ENCODE measurements at places on chromosomes 13 and 19.

DNA sequence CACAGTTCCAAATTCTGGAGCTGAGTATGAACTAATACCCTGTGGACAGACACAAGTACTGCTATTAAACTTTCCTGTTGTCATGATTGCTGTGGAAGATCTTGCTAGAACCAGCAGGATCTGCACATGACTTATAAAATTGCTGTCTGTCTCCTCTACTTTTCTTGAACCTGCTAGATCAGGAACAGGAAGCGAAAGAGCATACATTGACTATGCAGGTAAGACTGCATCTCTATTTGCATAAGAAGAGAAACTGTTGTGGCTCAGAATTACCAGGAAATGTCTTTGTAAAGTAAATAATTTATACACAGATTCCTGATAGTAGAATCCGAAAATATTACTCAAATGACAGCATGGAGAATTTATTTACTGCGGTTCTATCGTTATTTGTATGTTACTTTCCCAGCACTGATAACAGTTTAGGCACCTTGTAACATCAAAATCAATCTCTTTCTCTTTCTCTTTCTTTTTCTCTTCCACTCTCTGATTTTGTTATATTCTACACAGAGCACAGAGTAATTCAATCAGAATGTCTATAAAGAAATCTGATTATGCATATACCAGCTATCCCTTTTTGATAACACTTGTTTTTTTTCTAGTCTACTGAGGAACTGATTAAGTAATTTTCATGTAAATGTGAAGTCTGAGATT, 226.5 kb downstream of the MYO16 start:
- peak overlapping the region; percentile 24 for H3K27ac ChIP-seq
- H3K36me3 ChIP-seq, result no peaks in the 10 kb centered on the region
- H3K4me3 ChIP-seq, result no peak overlapping the region
- H3K4me1 ChIP-seq, result no peaks in the 10 kb centered on the region
- DNase-seq, result no peak
- no peaks in the 10 kb centered on the region for H3K27me3 ChIP-seq

GRCh38 chr19:30608471-30608870, 236.3 kb downstream of the ZNF536 start:
- H3K36me3 ChIP-seq, result no peaks in the 10 kb centered on the region
- no peaks in the 10 kb centered on the region for H3K4me1 ChIP-seq
- H3K27ac ChIP-seq, result no peak overlapping the region
- H3K27me3 ChIP-seq, result no peaks in the 10 kb centered on the region
- no peak for DNase-seq

DNA sequence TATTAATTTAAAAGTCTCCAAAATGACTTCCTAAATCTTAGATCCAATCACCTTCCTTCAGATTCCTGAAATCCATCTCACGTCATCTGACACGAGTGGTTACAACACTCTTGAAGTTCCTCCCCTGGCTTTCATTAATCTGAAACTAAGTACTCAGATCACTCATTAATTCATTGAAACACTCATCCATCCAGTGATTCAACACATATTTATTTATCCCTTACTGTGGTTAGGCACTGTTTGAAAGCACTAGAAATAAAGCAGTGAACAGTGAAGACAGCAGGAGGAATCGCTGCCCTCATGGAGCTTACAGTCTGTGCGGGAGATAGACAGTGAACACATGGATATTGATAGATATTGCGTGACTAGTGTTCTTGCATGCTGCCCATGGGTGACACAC, 472.4 kb downstream of the DCT start:
- DNase-seq, result no peak
- H3K27me3 ChIP-seq, result no peaks in the 10 kb centered on the region
- H3K27ac ChIP-seq, result no peak overlapping the region
- no peaks in the 10 kb centered on the region for H3K36me3 ChIP-seq
- H3K4me1 ChIP-seq, result no peaks in the 10 kb centered on the region
- H3K4me3 ChIP-seq, result no peak overlapping the region

- no peak overlapping the region for H3K27ac ChIP-seq
- H3K4me1 ChIP-seq, result no peaks in the 10 kb centered on the region
- H3K27me3 ChIP-seq, result no peaks in the 10 kb centered on the region
- DNase-seq, result no peak
- no peak overlapping the region for H3K4me3 ChIP-seq
Measured at GRCh38 chr13:34371645-34372395, 553.9 kb downstream of the RFC3 start.

- H3K27ac ChIP-seq, result no peak overlapping the region
- H3K36me3 ChIP-seq, result no peaks in the 10 kb centered on the region
- DNase-seq, result no peak
- no peak overlapping the region for H3K4me3 ChIP-seq
- peaks cover 18% of the 10 kb centered on the region for H3K27me3 ChIP-seq
Measured at GRCh38 chr13:39985071-39985470, 329.6 kb downstream of the COG6 start.

DNA sequence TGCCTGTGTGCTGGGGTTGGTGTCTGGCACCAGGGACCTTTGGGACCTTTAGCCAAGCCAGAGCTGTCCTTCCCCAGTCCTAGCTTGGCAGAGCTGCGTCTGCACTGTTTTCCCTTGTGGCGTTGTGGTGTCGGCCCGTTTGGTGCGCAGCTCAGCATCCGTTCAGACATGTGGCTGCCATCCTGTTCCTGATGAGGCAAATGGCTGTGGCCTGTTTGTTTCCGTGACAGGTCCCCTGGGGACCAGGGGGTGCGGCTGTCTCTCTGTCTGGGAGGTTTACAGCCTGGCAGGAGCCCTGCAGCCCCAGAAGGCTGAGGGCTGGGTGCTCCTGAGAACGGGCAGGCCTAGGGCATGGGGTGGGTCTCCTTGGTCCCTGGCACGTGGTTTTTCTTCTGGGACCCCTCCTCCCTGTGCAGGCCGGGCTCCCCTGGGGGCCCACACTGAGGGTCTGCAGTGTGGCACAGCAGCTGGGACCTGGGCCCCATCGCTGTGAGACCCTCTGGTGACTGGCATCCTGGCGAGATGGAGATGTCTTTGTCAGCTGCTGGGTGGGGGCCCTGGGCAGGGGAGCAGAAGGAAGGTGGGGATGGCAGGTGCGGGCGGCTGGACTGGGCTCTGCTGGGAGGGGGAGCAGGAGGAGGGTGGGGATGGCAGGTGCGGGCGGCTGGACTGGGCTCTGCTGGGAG, 4.0 kb downstream of the SPPL2B start:
- peaks cover 22% of the 10 kb centered on the region for H3K36me3 ChIP-seq
- peak; percentile 96 for DNase-seq
- peak overlapping the region; percentile 99 for H3K27ac ChIP-seq
- H3K4me3 ChIP-seq, result peak overlapping the region; percentile 94
- no peaks in the 10 kb centered on the region for H3K27me3 ChIP-seq

- H3K4me3 ChIP-seq, result peak overlapping the region; percentile 61
- H3K27me3 ChIP-seq, result peaks cover 90% of the 10 kb centered on the region
- no peak overlapping the region for H3K27ac ChIP-seq
- peaks cover 59% of the 10 kb centered on the region for H3K4me1 ChIP-seq
- H3K36me3 ChIP-seq, result no peaks in the 10 kb centered on the region
Measured at GRCh38 chr13:27965740-27966640, 3.1 kb downstream of the CDX2 start.

DNA sequence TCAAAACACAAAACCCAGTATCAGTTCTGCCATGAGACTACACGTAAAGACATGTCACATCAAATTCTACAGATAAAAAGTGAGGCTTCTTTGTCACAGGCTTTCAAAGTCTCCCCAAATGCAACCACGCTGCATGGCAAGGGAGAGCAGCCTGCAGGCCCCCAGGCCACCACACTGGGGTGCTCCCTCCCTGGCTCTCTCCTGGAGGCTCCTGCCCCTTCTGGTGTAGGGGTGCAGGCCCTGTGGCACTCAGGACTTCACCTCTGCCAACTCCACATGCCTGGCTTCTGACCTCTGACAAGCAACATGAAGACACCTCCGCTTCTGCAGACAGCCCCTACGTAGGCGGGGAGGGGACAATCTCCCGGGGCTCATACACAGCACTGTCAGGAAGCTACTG, 14.3 kb downstream of the AKAP8 start:
- no peak for DNase-seq
- no peaks in the 10 kb centered on the region for H3K4me1 ChIP-seq
- no peak overlapping the region for H3K27ac ChIP-seq
- peaks cover 12% of the 10 kb centered on the region for H3K36me3 ChIP-seq

- no peak overlapping the region for H3K4me3 ChIP-seq
- H3K4me1 ChIP-seq, result no peaks in the 10 kb centered on the region
- DNase-seq, result no peak
Measured at GRCh38 chr19:28939236-28939635, 273.7 kb downstream of the UQCRFS1 start.

DNA sequence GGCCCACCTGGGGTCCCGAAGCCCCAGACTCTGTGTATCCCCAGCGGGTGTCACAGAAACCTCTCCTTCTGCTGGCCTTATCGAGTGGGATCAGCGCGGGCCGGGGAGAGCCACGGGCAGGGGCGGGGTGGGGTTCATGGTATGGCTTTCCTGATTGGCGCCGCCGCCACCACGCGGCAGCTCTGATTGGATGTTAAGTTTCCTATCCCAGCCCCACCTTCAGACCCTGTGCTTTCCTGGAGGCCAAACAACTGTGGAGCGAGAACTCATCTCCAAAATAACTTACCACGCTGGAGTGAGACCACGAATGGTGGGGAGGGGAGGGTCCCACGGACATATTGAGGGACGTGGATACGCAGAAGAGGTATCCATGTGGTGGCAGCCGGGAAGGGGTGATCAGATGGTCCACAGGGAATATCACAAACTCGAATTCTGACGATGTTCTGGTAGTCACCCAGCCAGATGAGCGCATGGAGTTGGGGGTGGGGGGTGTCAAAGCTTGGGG, 1.0 kb upstream of the ICAM5 start:
- peaks cover 48% of the 10 kb centered on the region for H3K27me3 ChIP-seq
- peaks cover 73% of the 10 kb centered on the region for H3K4me1 ChIP-seq

DNA sequence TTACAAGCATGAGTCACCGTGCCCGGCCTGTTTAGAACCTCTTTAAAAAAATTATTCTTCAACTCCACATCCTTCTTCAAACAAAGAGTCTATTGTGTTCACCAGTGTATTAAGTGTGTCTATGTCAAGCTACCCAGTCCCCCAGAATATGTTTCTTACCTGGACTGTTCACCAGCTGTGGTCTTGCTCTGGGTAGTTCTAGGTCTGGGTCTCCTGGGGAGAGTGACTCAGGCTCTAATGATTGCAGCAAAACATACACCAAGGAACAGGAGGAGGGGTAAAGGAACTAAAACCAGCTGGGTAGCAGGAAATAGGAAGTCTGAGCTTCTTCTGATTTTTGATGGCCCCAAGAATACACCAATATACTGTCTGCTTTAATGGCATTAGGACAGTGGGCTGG, at the start of gene FPR1:
FPR1 (minus strand) TSS at position 224 of the 400 bp plus-strand sequence. CDS start 4,884 bp downstream, outside the sequence.
- H3K4me3 ChIP-seq, result no peak within 1 kb of the TSS
- H3K27ac ChIP-seq, result peak within 1 kb of the TSS; percentile 83
- peaks cover 21% of the 10 kb centered on the region for H3K27me3 ChIP-seq
- no peaks in the 10 kb centered on the region for H3K36me3 ChIP-seq
- peak; percentile 26 for DNase-seq

- DNase-seq, result no peak
- no peaks in the 10 kb centered on the region for H3K27me3 ChIP-seq
- no peak overlapping the region for H3K4me3 ChIP-seq
Measured at GRCh38 chr19:17069193-17069592, 6.1 kb downstream of the HAUS8 start.

DNA sequence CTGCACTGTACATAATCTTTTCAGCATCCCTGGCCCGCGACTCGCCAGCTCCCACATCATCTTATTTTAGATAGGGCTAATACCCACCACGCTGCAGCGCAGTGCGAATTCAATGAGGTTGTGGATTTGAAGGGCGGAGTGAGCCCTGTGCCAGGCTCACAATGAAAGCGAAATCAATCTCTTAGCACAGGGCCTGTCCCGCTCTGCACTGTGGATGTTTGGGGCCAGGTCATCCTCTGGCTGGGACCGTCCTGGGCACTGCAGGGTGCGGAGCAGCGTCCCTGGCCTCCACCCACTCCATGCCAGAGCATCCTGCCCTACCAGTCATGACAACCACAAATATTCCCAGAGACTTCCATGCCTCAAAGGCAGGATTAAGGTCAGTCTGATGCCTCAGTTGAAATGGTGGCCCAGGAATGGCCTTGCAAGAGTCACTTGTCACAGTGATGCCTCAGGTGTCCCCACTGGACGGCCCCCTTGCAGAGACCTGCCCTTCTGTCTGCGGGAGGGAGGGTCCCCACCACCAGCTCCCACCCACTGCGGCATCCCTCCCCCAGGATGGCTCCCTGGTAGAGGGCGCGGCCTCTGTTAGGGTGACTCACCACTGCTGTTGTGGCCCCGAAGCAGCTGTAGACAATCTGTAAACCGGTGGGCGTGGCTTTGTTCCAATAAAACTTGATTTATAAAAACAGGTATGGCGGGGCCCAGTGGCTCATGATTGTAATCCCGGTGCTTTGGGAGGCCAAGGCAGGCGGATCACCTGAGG, 5.6 kb downstream of the UHRF1 start:
- H3K27me3 ChIP-seq, result no peaks in the 10 kb centered on the region
- peaks cover 36% of the 10 kb centered on the region for H3K4me1 ChIP-seq
- no peaks in the 10 kb centered on the region for H3K36me3 ChIP-seq
- no peak for DNase-seq

DNA sequence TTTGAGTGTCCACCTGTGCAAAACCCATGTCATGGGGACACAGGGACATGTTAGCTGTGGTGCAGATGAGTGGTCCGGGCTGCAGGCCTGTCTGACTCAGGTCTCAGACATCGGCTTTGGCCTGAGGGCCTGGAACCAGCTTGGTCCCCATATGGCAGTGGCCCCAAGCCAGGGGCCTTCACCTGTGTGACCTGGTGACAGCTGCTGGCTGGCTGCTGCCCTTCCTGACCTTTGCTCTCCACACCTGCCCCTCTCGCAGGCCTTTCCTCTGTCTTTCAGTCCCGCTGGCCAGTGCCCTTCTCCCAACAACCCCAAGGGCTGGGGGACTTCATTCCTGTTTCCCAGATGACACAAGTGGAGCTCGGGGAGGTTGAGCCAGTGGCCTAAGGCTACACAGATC, 22.9 kb upstream of the LDLR start:
- peaks cover 15% of the 10 kb centered on the region for H3K36me3 ChIP-seq
- no peak overlapping the region for H3K4me3 ChIP-seq
- H3K4me1 ChIP-seq, result no peaks in the 10 kb centered on the region
- DNase-seq, result no peak
- H3K27me3 ChIP-seq, result peaks cover 8% of the 10 kb centered on the region

- H3K27me3 ChIP-seq, result no peaks in the 10 kb centered on the region
- DNase-seq, result no peak
- H3K4me1 ChIP-seq, result peaks cover 75% of the 10 kb centered on the region
- peak overlapping the region; percentile 97 for H3K27ac ChIP-seq
- peak overlapping the region; percentile 5 for H3K4me3 ChIP-seq
- H3K36me3 ChIP-seq, result no peaks in the 10 kb centered on the region
Measured at GRCh38 chr19:37983916-37984315, 76.9 kb downstream of the SIPA1L3 start.

GRCh38 chr13:43880926-43881325, 1.2 kb downstream of the LACC1 start:
- H3K36me3 ChIP-seq, result no peaks in the 10 kb centered on the region
- H3K27me3 ChIP-seq, result no peaks in the 10 kb centered on the region
- no peak overlapping the region for H3K27ac ChIP-seq
- H3K4me3 ChIP-seq, result peak overlapping the region; percentile 97
- H3K4me1 ChIP-seq, result peaks cover 24% of the 10 kb centered on the region
